ENCODE measurements at places on chromosomes 7 and 10. TPM values are rescaled to one million over a fixed set of nuclear protein-coding genes. Genes with fewer than 3 reads are reported as not detected.

IGFBP3 gene
- 6.0 TPM for total RNA-seq

GRCh38 chr7:135697276-135698049, 30.5 kb downstream of the SLC13A4 start:
- no peak for DNase-seq
- H3K36me3 ChIP-seq, result no peaks in the 10 kb centered on the region
- no peaks in the 10 kb centered on the region for H3K27me3 ChIP-seq
- H3K27ac ChIP-seq, result no peak overlapping the region

DNA sequence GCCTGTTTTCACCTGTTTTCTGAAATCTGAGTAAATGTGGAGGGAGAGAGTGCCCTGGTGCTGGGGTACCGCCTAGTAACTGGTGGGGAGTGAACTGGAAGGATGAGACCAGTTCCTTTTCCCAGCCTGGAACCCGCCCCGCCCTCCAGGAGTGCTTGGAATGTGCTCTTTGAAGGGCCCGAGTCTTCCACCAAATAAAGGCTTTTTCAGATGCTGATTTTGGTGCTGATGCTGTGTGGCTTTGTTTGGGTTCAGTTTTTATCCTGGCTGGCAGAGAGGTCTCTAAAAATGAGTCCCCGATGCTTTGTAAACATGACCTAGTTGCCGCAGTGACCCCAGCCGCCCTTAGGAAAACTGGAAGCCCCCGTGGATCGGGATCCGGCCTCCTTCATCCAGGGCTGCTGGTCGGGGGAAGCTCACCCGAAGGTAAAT, 25.9 kb downstream of the FOXK1 start:
- peaks cover 9% of the 10 kb centered on the region for H3K4me1 ChIP-seq
- DNase-seq, result no peak
- no peaks in the 10 kb centered on the region for H3K27me3 ChIP-seq
- no peak overlapping the region for H3K4me3 ChIP-seq
- H3K27ac ChIP-seq, result no peak overlapping the region

- H3K27ac ChIP-seq, result no peak overlapping the region
- no peak overlapping the region for H3K4me3 ChIP-seq
- H3K4me1 ChIP-seq, result no peaks in the 10 kb centered on the region
- no peak for DNase-seq
- H3K27me3 ChIP-seq, result no peaks in the 10 kb centered on the region
Measured at GRCh38 chr7:113141803-113142202, 23.4 kb upstream of the SMIM30 start.

DNA sequence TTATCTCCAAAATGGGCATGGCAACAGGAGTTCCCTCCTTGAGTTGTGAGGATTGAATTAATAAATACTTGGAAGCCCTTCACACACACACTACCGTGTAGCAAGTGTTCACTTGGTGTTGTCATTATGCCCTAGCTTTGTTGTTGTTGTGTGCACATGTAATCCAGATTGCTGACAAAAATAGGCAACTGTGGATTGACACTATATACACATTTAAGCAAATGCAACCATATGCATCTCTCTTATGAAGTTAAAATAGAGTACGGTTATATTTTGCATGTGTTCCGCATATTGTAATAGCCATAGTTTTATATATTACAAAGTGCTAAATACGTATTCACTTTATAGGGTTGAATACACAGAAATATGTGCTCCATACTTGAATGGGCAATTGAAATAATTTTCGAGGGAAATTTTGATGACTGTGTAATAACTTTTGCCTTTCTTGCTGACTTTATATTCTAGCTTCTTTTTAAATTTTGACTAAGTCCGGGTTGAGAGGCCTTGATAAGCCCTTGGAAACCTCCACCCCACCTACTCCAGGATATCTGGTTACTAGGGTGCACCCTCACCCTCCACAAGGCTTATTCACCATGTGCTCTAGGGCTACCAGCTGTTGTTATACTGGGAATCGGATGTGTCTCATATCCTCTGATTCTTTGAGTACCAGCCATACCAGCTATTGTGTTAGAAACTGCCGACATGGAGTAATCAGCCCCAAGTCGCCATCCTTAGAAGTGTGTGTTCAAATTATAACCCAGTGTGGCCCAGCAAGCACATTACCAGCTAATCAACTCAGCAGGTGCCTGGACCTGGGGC, 265.0 kb downstream of the CAMK1D start:
- no peaks in the 10 kb centered on the region for H3K36me3 ChIP-seq
- H3K27ac ChIP-seq, result no peak overlapping the region
- no peaks in the 10 kb centered on the region for H3K4me1 ChIP-seq

MSANTD7 gene
- total RNA-seq, result 10.4 TPM

SPACDR gene
- 1.5 TPM for total RNA-seq

- DNase-seq, result no peak
- H3K27ac ChIP-seq, result no peak overlapping the region
- peaks cover 2% of the 10 kb centered on the region for H3K36me3 ChIP-seq
- H3K4me1 ChIP-seq, result no peaks in the 10 kb centered on the region
Measured at GRCh38 chr7:127845522-127846214, 185.6 kb downstream of the LRRC4 start.

DNA sequence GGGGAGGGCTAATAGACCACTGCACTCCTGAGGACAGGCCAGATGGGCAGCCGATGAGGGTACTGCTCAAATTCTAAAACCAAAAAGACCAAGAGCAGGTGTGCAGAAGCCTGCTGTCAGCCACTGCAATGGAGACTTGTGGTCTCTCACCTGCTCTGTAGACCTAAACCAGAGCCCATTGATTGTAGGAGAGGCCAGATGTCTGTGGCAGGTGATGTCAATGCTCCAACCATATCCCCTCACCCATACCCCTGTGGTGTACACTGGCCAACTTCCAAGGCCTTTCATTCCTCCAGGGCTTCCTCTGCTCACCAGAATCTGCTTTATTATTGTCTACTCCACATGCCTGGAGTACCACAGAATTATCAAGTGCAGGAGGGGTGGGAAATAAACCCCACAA, 116.9 kb upstream of the CHST15 start:
- H3K4me1 ChIP-seq, result no peaks in the 10 kb centered on the region
- no peak overlapping the region for H3K27ac ChIP-seq
- no peaks in the 10 kb centered on the region for H3K36me3 ChIP-seq
- no peaks in the 10 kb centered on the region for H3K27me3 ChIP-seq
- no peak for DNase-seq

- DNase-seq, result no peak
- peaks cover 49% of the 10 kb centered on the region for H3K27me3 ChIP-seq
- H3K36me3 ChIP-seq, result no peaks in the 10 kb centered on the region
- H3K27ac ChIP-seq, result no peak overlapping the region
- peak overlapping the region; percentile 5 for H3K4me3 ChIP-seq
Measured at GRCh38 chr7:50304911-50305582, 531 bp downstream of the IKZF1 start.

- H3K4me1 ChIP-seq, result peaks cover 35% of the 10 kb centered on the region
- H3K27ac ChIP-seq, result no peak overlapping the region
- no peak for DNase-seq
Measured at GRCh38 chr10:30048768-30049517, 10.4 kb downstream of the JCAD start.

DPCD gene
- total RNA-seq, result 27.6 TPM

SPOCK2 gene
- 4.8 TPM for total RNA-seq

DNA sequence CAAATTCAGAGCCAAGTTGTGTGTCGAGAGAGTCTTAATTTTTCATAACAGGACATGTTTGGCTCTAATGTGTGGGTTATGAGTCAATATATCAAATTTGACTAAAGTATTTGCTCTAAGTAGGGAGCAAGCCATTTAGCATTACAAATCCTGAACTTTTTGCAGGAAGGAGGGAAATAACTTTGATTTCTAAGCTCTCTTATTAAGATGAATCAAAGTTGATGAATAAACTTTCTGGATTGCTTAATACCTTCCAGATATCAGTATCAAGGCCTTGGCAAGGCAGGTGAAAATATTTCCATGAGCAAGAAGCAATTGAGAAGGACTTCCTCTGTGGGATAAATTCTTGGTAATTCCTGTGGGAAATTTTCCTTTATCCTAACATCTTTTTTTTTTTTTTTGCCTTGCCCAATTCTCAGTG, 258.8 kb downstream of the AHR start:
- no peaks in the 10 kb centered on the region for H3K4me1 ChIP-seq
- no peak overlapping the region for H3K4me3 ChIP-seq
- no peaks in the 10 kb centered on the region for H3K27me3 ChIP-seq
- H3K27ac ChIP-seq, result no peak overlapping the region

DNA sequence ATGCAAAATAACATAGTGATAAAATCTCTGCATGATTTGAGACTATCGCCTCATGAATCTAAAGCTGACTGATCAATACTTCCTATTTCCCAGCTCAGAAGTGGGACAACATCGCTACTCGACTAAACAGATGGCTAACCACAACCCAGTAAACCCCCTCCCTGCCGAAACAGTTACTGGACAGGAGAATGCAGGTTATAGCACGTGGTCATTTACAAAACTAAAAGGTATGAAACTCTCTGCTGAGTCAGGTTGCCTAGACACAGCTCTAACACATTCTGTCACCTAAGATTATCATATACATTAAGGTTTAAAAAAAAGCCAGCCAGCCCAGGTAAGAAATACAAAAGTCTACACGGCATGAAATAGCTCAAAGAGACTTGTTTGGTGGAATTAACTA, 64.0 kb downstream of the CTBP2 start:
- DNase-seq, result no peak
- no peak overlapping the region for H3K27ac ChIP-seq
- H3K4me3 ChIP-seq, result no peak overlapping the region
- H3K36me3 ChIP-seq, result peaks cover 2% of the 10 kb centered on the region

DNA sequence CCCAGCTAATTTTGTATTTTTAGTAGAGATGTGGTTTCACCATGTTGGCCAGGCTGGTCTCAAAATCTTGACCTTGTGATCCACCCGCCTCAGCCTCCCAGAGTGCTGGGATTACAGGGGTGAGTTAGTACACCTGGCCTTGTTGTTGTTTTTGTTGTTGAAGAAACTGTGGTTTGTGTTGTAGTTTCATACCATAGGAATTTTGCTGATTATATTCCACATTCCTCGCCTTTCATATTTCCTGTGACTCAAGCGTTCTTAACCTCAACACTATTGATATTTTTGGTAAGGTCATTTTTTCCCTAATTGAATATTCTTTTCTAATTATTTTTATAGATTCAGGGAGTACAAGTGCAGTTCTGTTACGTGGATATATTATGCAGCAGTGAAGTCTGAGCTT, 16.7 kb downstream of the LIPF start:
- H3K4me1 ChIP-seq, result no peaks in the 10 kb centered on the region
- no peaks in the 10 kb centered on the region for H3K36me3 ChIP-seq
- no peak overlapping the region for H3K4me3 ChIP-seq
- DNase-seq, result no peak

DNA sequence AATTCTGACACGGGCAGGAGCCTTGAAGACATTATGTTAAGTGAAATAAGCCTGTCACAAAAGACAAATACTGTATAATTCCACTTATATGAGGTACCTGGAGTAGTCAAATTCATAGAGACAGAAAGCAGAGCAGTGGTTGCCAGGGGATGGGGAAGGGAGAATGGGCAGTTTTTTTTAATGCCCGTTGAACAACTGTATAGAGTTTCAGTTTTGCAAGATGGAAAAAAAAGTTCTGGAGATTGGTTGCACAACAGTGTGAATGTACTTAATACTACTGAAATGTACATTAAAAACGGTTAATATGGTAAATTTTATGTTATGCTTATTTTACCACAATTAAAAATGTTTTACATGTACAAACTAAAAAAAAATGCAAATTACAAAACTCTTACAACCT, 63.6 kb upstream of the EFCAB10 start:
- H3K4me3 ChIP-seq, result no peak overlapping the region
- no peaks in the 10 kb centered on the region for H3K36me3 ChIP-seq

GRCh38 chr7:134174795-134175261, 47.7 kb downstream of the LRGUK start:
- no peaks in the 10 kb centered on the region for H3K36me3 ChIP-seq
- no peak overlapping the region for H3K4me3 ChIP-seq
- peak; percentile 67 for DNase-seq
- H3K27me3 ChIP-seq, result no peaks in the 10 kb centered on the region
- H3K27ac ChIP-seq, result no peak overlapping the region
